ENCODE measurements at places on chromosomes 3 and 15.
A peak's percentile ranks its signal among the peaks of the same experiment; 100 is the strongest.

DNA sequence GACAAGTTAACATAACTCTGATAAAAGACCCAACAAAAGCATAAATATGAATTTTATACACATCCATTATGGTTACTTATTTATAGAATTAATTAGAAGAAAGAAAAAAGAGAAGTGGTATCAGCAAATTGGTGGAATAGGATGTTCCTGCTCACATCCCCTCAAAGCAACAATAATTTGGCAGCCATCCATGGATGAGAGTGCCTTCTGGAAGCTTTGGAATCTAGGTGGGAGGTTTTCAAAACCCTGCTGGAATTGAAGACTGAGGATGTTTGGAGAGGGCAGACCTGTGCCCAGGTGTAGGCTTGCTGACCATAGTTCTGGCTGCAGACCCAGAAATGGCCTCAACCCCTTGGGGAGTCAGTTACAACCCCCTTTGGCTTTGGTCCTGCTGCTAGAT, 91.2 kb downstream of the EDEM1 start:
- no peak for DNase-seq

- no peak for DNase-seq
Measured at GRCh38 chr3:55406696-55407425, 80.2 kb downstream of the WNT5A start.

DNA sequence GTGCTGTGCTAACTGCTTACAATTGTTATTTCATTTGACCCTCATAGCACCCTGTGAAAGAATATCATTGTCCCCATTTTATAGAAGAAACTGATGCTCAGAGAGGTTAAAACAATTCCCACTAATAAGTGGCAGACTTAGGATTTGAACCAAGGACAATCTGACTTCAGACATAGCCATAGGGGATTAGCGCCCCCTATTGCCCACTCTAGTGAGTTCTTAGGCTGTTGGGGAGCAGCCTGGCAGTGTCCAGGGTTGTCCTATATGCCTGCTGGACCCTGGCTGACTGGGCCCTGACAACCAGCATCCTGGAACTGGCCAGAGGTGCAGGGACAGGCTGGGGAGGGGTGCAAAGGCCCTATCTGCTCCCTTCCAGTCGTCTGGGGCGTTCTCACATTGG, 15.4 kb downstream of the DPH3 start:
- peak; percentile 19 for DNase-seq

DNA sequence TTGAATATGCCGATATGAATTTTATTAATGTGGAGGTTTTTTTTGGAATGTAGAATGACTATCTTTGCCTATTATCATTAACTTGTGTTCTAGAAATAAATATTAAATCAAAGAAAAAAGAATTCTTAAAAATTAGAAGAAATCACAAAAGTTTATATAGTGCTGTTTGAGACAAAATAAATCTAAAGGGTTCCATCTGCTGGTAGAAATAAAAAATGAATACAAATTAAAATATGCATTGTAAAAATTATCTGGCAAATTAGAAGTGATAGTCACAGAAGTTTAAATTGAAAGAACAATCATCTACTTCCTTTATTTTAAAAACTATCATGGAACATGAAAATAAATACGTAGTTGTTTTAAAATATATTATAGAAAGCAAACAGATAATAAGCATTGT, 22.7 kb upstream of the ZBTB20 start:
- DNase-seq = no peak

- no peak for DNase-seq
Measured at GRCh38 chr3:111774622-111775021, 84.4 kb upstream of the PHLDB2 start.

- DNase-seq = no peak
Measured at GRCh38 chr15:53534105-53534839, 225.2 kb downstream of the WDR72 start.

GRCh38 chr3:60169755-60170154, 1081.5 kb downstream of the FHIT start:
- DNase-seq = no peak

DNA sequence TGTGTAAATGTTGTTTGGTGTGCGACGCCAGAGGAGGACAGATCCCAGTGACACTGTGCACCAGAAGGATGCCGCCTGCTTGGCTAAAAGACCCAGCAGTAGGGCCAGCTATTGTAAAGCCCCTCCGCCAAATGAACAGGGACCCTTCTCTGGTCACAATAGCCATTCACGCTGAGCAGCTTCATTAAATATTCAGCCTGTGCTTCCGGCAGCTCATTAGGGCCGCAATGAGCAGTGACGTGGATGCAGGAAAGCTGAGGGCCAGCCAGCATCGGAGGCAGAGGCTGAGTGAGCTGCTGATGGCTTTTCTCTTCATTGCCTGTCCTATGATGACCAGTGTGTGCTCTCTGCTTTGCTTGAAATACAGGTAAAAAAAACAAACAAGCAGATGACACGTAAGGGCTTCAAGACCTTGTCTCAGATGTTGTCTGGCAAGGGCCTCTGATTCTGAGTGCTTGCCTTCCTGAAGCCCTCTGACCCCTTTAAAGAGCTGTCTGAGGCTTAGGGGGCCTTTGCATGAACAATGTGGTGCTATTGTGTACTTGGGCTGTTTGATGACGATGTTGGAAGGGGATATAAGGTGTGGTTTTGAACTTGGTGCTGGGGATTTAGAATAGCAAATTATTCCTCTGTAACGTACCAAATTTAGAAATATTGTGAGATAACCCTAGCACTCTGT, 130.4 kb downstream of the FEZF2 start:
- DNase-seq = no peak

DNA sequence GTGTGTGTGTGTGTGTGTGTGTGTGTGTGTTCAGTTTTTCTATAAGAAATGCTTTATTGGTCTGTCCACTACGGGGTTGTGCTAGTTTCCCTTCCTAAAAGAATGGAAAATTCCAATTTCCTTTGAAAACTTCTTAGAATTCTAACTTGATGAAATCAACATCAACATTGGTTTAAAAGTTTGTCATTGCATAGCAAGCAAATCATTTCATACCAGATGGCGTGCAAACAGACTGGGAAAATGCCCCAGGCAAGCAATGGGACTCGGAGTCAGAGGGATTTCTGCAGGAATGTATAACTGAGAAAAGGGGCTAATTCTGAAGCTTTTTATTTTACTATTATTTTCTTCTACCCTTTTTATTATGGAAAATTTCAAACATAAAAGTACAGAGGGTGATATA, 13.1 kb upstream of the DYNC1LI1 start:
- DNase-seq = peak; percentile 66

Measured in SJSA1 (cell line).